Anterior cingulate cortex (tissue), 58 donors: ENCODE measurements at places on chromosomes 6 and 20.
A peak's percentile ranks its signal among the peaks of the same experiment; 100 is the strongest.

- no peak for DNase-seq
Observed at GRCh38 chr6:7236306-7237209, 76.4 kb downstream of the SSR1 start.

- no peak for DNase-seq
Observed at GRCh38 chr20:5508044-5508443, 191.3 kb upstream of the PROKR2 start.

DNA sequence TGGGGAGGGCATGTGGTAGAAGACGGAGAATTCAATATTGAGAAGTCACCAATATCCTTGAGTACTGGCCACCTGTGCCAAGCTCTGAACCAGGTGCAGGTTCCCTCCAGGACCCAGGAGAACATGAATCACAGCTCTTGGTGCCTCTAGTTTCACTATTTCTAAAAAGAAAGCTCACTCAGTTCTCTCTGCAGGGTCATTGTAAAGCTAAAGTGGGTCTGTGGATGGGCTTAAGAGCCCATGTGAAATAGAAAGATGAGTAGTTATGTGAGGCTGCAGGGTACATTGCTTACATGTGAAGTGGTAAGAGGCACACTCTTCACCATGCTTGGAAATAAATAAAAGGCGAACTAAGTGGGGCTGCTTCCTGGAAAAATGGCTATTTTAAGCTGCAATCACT is 43.6 kb downstream of the ZNF831 start:
- DNase-seq: no peak

DNA sequence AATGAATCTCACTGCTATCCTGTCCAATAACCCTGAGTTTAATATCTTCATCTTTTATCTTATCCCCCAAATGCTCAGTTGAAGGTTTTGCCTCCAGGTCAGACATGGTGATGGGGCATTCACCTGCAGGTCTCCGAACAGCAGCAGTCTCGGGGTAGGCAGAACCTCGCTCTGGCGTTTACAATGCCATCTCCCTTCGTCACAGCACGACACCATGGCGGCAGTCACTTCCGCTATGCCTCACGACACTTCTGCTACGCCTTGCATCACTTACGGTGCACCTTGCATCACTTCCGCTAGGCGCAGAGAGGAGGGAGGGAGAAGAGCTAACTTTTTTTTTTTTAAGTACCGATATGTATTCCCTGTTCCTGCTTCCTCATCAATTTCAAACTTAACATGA is 194.9 kb downstream of the BCAS1 start:
- no peak for DNase-seq

DNA sequence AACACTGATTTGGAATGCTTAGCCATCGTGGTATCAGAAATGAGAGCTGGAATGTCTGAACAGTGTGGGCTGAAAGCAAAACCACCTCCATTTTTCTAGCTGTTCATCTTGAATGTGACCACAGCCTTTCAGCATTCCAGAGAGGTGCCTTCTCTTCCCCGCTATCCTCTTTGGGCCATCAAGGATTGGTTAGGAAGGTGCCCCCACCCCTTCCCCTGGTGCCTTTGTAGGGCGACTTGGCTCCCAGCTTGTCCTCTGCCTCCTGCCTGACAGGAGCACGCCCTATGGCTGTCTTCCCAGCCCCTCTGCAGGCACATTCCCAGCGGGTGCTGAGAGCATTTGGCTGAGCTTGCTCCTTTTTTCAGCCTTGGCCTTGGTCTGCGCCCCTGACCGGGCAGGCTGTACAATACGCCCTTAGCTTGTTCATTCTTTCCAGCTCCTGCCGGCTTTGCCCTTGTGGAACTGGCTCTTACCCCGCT is 97.5 kb downstream of the ARMC2 start:
- peak; percentile 53 for DNase-seq

DNA sequence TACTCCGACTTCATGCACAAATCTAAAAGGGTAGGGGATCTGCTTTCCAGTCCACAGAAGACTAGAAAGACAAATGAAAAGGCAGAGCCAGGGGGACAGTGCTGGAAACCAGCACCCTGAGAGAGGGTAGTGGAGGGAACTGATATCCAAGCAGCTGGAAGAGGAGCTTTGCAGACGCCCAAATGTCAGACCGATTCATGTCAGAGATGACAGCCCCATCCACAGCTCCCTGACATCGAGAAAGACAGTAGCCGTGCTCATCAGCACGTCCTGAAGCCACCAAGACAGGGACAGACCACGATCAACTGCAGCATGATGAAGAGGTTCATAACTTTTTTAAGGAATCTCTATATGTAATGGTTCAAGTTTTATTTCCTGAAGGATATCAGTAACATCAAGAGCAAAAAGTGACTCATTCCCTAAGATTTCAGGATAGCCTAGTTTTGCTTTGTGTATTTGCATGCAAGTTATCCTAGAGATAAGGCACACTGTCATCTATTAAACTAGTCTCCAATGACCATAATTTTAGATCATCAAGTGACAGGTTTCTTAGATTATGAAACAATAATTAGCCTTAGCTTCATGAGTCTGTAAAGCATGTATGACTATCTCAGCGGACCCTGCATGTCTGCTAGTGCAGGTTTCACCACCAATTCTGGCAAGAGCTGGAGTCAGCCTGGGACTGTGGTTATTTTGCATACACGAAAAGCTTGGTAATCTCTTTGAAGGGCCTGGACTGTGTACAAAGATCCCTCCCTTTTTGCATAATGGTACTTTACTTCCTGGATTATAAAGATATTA is 43.0 kb downstream of the PRDM1 start:
- DNase-seq: no peak

GRCh38 chr6:22383016-22383415 is 86.2 kb upstream of the PRL start:
- no peak for DNase-seq

DNA sequence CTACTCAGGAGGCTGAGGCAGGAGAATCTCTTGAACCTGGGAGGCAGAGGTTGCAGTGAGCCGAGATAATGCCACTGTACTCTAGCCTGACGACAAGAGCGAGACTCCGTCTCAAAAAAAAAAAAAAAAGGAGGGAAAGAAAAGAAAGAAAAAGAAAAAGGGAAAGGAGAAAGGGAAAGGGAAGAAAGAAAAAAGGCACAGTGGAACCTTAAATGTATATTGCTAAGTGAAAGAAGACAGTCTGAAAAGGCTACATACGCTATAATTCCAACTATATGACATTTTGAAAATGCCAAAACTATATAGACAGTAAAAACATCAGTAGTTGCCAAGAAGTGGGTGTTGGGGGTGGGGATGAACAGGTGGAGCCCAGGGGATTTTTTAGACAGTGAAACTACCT is 16.2 kb downstream of the PPIL4 start:
- DNase-seq: no peak

DNA sequence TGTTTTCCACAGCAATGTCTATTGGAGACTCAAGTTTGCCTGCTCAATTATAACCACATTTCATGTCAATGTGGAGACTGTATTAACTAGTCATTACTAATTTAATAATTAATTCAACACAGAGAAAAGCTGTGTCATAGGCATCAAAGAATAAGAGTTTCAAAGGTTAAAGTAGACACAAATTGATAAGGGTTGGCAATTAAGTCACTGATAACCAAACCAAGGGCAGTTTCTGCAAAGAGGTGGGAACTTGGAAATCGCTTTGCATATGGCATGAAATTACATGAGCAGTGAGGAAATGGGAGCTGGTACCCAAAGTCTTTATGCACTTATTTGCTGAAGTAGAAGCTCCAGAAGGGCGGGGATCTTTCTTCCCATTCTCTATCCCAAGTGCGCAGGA is 34.2 kb downstream of the GCLC start:
- DNase-seq: no peak

- DNase-seq: no peak
Observed at GRCh38 chr6:140559458-140559857, 1185.0 kb upstream of the CITED2 start.
